ENCODE measurements at places on chromosomes 12 and 14.

DNA sequence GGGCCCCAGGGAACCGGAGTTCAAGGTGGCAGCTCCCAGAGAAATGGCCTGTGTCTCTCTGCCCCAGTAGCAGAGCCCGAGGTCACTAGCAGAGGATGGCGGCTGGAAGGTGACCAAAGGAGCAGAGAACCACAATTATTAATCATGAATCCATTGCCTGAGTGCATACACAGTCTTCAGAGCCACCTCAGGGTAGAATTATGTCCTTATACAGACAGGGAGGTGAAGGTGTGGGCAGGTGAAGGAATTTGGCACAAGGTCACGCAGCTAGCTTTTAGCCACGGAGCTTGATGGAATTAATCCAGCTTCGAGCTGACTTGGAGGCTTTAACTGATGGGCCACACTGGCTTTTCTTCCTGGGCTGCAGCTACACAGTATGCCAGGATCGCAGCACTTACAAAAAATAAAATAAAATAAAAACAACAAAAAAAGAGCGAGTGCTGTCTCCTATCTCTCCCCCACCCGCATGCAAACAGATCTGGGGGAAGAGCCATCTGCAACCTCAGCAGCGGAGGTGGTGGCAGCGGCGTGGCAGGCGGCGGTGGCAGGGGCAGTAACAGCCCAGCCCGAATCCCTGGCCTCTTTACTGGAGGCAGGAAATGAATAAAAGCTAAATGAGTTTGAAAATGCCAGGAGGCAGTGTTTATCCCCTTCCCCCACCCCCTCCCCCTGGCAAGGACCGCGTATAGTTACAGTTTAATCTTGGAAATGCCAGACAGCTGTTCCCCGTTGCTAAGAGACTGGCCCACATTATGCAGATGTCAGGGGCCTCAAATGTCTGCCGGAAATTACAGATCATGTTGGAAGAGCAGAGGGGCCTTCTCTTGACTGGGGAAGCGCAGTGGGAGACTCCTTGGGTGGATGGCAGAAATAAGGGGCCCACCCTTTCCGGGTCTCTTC is 93.5 kb downstream of the LRRC74A start:
- DNase-seq = peak; percentile 98

DNA sequence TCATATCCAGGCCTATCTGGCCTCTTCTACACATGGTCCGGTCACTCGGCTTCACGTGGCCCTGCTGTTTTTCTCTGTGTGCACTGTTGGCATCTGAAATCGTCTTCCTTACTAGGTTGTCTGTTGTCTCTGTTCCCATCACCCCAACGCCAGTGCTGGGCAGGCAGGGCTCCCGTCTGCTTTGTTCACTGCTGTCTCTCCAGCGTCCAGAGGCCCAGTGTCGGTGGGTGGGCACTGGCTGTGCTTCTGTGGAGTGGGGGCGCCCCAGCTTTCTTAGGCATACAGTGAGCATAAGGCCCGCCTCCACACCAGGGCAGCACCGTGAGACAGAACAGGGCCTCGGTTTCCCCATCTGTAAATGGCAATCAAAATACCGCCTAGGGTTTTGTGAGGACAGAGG is 153.1 kb downstream of the BCL11B start:
- no peak for DNase-seq

DNA sequence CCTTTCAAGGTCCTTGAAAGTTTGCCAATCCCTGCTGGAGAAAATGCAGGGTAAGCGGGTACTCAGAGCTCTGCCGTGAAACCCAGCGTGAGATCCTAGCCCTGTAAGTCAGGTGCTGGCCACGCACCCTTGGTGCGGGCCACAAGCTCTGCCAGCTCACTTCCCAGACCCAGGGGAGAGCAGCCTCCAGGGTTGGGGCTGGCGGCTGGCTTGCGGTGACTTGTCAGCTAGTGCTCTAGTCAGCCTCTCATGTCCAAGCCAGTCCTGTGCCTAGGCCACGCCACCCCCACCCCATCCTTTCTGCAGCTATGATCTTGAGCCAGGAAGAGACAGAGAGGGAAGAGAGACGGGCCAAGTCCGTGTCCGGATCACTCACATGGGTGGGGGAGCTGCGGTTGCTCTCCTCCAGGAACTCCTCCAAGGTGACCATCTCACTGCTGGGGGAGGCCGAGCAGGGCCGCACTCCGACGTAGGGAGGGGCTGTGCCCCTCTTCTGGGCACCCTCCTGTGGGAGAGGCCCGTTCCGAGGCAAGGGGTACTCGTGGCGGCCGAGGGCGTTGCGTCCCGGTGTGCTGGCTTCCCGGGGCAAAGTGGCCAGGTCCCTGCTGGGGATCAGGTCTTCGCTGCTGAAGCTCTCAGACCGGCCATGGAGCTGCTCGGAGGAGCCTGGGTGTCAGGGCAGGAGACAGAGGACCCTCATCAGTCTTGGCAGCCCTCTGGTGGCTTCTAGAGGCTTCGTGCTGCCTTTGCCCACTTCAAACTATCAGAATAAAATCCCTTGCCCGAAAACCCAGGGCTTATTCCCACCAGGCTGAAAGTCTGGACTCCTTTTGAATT is 33.3 kb upstream of the GPR68 start:
- no peak for DNase-seq

GRCh38 chr12:62627181-62627580 is 160.6 kb downstream of the MON2 start:
- no peak for DNase-seq

DNA sequence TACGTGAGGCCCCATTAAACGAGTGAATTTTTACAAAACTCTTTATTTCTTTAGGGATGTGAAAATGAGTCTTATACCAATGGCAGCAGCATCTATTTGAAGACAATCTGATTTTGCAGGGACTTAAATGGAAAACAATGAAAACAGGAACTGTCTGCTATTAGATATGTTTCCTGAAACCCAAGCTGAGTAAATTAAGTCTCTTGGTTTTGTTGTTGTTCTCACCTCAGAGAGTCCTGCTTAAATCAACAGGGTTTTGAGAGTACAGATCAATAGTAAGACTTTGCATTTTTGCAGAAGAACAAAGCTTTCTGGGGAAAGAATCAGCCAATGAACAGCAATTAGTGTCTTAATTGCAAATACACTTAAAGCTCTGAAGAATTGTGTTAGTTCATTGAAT is 39.1 kb upstream of the LGR5 start:
- DNase-seq = no peak

DNA sequence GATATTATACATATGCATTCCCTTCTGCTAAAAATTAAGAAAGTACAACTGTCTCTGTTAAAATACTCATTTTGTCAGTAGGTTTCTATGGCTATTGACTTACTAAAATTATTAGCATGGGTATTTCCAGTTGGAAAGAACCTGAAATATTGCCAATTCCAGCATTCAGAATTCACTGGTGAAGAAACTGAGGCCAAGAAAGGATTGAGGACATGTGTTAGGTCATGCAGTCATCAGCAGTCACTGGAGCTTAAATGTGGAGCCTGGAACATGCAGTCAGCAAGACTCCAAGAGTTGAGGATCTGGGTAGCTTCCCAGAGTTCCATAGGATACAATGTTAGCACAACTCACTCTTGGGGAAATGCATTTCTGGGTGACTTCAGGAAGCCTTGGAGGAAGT is 1335.6 kb downstream of the AACS start:
- no peak for DNase-seq

DNA sequence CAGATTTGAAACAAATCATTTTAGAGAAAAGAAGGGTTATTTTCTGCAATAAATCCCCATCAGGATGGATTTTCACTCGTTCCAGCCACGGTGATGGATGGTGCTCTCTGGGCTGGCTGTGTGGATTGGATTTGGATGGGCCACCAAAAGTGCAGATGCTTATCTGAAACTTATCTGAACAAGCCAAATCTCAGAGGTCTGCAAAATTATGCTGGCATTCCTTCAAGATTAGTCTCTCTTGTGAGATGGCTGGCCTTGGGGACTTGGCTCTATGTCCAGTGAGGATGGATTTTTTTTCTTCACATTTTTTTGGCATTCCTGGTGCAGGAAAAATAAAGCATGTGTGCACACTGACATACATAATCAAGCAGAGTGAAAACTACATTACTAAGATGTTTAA is 341.9 kb downstream of the GXYLT1 start:
- no peak for DNase-seq

GRCh38 chr14:30673071-30673470 is 51.0 kb downstream of the SCFD1 start:
- no peak for DNase-seq

DNA sequence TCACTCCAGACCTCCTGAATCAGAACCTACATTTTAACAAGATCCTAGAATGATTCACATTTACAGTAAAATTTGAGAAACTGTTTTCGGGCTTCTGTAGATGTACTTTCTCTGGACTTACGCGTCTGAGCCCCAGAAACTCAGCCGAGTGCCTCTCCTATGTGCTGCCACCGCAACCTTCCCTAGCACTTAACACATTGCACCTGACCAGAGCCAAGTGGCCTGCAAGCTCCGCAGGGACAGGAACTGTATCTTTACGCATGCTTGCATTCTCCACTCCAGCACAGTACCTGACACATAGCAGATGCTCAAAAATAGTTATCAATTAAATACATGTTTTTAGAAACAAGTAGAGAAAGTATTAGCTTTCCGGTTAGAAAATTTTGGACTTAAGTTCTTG is 1.2 kb downstream of the SMCO2 start:
- no peak for DNase-seq

DNA sequence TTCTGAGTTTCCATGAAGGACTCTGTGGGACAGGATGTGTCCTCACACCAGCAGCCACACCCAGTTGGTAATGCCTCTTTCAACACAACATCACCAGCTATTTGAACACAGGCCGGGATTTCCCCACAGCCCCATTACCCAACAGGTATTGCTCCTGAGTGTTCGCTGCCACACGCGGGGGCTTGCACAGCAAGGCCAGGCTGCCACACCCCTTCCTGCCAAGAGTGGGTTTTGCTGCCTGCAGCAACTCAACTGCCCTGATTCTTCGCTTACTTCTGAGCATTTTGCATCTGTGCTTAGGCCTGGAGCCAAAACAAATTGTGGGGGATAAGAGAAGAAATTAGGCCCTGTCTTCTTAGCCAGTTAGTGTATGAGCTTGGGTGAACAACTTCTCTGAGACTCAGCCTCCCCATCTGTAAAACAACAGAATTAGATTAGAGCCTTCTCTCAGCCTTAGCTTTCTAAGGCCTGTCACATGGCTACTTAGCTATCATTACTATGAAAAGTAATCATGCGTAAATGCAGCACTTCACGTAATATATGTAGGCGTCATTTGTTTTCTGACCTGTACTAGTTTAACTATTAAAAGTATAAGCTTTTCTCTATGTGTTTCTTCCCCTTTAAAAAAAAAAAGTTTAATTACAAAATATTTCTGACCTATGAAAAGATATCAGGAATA is 20.0 kb downstream of the CKAP4 start:
- no peak for DNase-seq

DNA sequence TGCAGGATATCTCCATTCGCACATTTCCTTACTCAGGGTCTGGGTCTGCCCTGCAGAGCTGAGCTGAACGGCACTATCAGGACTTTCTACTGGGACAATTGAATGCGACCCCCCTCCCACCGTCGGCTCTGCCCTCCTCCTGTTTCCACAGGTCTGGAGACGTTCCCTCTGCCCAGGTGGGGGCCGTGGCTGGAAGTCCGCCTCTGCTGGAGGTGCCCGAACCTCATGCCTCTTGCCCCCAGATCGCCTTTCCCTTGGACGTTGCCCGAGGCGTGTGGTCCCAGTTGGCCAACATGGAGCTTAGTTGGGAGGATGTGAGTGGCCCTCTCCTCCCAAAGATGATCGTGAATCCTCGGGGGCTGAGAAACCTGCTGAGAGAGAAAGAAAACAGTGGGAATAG is 21.2 kb upstream of the KLC1 start:
- DNase-seq = no peak

DNA sequence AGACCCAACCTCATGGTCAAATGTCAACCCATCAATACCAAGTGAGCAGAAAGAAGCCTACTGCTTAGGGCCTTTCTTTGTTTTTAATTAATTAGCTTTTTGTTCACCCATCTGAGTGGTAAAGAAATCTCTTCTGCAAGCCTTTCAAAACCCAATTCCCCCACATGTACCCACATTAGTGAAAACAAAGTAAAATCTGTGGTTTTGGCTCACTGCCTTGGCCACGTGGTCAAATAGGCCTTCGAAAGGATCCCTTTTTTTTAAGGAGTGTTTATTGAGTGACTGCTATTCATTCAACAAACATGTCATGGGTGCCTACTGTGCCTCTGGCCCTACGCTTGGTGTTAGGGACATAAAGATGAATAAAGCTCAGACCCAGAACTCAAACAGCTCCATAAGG is 160.1 kb downstream of the NUAK1 start:
- DNase-seq = no peak

DNA sequence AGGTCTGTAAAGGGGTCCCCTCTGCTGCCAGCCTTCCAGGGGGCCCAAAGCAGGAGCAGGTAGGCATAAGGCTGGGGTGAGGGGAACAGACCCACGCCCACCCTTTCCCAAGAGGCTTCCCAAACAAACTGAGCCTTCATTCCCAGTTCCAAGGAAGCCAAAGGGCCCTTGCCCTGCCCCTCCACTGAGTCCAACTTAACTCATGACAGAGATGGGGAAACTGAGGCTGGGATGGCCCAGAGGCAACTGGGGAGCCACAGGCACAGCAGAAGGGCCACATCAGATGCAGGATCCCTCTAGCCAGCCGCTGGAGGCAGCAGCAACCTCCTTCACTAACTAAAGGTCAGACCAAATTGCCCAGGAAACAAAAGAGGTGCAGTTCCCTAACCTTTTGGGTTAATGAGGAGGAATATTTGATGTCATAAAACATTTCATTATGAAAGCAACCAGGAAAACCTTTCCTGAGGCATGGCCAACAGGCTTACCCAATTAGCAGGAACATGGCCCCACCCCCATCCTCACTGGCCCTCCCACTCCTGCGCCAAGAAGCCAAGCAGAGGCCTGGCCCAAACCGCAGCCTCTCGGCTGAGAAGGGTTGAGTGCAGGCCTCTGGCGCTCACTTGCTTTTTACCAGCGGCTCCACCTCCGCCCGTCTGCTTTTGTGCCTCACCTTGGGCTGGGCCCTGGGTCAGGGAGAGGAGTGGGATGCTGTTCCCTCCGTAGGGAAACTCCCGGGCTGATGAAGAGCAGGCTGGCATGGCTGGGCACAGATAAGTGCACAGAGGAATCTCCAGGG is 293.5 kb upstream of the RTL1 start:
- no peak for DNase-seq

DNA sequence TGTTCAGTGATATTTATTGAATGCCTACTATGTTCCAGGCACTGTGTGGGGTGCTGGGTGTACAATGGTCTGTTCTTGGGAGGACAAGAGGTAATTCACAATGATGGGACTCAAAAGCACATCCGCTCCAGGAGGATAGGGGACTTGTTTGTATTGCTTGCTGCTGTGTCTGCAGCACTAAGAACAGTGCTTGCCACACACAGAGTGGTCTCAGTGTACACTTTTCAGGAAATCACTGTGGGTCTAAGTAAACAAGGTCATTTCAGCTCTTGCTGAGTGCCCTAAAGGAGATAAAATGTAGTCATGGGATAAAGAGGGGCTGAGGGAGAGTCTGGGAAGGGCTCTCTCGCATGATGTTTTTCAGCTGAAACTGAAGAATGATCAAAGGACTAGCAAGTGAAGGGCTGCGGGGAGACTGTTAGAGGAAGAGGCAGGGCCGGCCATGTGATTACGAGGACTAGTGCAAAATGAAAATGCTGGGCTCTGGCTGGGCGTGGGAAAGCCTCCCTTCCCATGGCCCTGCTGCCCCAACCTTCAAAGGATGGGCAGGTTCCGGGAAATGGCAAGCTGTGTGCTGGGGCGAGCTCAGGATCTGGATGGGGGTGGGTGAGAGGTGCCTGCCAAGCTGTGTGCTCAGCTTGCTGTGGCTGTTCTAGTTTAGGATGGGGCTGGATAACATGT is 39.1 kb downstream of the ADCK1 start:
- no peak for DNase-seq

Data from DMS 273 treated with DMSO at 0.1 percent for 48 hours (cell line).